ENCODE measurements at places on chromosomes 2 and 18.

- DNase-seq, result no peak
These were observed 8.0 kb upstream of the SESTD1 start for GRCh38 chr2:179272406-179273192.

DNA sequence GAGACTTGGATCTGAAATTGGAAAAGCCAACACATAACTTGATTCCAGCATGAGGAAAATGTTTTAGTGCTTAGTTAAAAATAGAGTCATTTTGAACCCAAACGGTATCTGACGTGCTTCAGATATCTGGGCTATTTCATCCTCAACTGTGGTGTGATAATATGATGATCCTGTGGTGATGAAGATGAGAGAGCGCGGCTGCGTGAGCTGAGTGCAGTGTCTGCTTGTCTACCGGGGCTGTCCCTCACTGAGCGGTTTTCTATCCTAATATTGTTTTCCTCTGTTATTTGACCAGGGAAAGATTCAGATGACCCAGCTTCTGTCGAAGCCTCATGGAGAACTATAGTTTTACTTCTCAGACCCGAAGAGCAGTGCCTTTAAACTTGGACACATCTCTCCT, 5.8 kb downstream of the TWIST2 start:
- no peak for DNase-seq

DNA sequence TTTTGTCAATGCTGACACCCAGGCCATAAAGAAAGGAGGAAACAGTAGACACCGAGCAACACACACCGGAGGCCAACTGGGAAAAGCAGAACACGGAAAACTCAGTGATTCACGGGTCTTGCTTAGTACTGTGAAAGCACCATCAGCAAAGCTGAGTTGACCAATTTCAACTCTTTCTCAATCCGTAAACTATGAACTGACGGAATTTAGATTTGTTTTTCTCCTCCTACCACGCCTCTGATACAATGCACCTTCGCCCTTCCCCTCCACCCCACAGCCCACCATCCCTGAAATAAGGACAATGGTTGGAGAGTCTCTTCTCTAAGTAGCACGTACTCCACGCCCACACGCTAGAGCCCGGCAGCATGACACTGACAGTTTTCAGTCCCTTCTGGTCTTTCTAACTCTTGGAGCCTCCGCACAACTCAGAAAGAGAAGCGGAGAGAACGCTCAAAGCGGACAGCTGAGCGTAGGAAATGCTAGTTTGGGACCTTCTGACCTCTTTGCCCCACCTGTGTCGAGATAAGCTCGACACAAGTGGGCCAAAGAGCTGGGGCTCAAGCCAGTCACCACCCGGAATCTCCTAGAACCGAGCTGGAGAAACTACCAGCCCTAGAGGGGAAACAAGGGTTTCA, 669 bp downstream of the LNPK start:
- DNase-seq, result peak; percentile 72

DNA sequence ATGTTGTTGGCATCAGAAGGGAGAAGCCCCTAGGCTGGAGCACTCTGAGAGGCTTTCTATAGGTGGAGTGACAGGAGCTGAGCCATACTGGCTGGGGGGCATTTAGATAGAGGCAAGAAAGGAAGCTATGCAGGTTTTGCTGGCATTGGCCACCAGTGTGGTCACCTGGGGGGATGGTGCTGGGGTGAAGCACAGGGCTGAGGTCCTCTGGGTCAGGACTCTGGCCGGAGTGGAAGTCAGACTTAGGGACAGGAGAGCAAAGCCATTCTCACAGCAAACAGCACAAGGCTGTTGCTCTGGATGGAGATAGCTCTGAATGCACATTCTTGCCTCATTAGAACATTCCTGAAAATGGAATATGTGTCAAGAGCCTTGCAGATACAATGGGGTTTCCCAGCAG, 47.4 kb downstream of the NTSR2 start:
- DNase-seq, result no peak

DNA sequence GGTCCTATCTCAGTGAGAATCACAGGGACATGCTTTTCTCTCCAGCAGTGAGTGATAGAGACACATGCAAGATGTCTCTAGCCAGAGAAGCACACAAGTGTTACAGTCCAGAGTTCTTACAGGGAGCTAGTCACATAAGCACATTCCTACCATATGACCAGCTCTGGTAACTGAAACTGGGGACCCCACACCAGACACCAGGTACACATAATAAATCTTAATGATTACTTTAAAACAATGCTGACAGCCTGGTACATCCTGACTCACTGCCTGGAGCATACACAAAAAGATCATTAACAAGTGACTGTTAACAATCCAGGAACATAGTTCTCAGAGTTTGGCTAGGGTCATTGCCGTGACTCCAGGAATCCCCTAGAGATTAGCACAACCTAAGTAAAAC, 53.6 kb downstream of the GALNT1 start:
- no peak for DNase-seq

- no peak for DNase-seq
These were observed 156.1 kb downstream of the TTC27 start for GRCh38 chr2:32783933-32784332.

- DNase-seq, result no peak
These were observed 327.6 kb downstream of the CYRIA start for GRCh38 chr2:16338026-16338425.

DNA sequence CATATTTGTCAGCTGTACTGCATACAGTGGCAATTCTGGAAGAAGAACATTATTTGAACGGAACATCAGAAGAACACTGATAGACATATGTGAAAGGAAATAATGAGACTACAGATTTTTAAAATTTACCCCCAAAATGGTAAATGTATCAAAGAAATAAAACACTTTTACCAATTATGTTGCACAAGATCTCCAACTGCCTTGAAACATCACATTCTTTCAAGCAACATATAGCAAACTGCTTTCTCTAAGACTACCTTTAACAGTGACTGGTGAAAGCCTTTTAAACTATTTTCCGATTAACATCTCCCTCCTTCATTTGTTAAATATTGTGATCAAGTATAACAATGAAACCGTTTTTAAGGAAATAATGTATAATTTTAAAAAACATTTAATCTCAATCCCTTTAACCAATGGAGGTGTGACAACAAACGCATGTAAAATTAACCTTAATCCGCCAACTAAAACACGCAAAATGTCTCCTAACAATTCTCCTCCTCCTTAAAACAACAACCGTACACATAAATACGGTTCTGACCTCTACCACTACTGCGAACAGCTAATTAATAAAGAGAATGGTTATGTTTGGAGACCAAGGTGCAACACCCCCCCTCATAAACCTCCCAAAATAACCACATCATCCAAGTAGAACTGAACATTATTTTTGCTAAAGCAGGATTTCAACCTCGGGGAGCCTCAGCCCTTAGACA, 2.4 kb downstream of the FBXO11 start:
- no peak for DNase-seq

Data from RKO (cell line).